NCI-H187 treated with DMSO at 0.1 percent for 48 hours (cell line): ENCODE measurements at places on chromosomes 11 and 22.

GRCh38 chr11:93700830-93701229 is 39.3 kb downstream of the CEP295 start:
- no peak for DNase-seq

DNA sequence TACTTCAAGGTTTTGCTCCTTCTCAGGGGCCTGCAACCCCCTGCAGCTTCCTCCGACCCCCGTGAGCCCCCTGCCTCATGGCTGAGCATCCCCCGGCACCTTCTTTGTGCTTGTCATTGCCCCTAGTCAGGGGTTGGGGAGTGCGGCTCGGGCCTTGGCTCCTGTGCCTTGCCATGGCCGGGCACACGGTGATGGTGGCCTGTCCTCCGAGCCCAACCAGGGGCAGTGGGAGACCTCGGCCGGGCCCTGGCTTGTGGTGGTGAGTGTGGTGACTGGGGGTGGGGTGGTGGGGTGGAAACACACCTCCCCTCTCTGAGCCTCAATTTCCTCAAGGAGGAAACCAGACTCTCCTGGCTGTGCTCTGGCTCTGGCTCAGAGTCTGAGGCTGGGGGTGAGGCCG is 1.5 kb upstream of the MRGPRG start:
- DNase-seq, result no peak

GRCh38 chr11:27864611-27865010 is 164.4 kb upstream of the BDNF start:
- no peak for DNase-seq

- DNase-seq, result no peak
Measured at GRCh38 chr11:111723595-111723994, 42.6 kb downstream of the PPP2R1B start.

DNA sequence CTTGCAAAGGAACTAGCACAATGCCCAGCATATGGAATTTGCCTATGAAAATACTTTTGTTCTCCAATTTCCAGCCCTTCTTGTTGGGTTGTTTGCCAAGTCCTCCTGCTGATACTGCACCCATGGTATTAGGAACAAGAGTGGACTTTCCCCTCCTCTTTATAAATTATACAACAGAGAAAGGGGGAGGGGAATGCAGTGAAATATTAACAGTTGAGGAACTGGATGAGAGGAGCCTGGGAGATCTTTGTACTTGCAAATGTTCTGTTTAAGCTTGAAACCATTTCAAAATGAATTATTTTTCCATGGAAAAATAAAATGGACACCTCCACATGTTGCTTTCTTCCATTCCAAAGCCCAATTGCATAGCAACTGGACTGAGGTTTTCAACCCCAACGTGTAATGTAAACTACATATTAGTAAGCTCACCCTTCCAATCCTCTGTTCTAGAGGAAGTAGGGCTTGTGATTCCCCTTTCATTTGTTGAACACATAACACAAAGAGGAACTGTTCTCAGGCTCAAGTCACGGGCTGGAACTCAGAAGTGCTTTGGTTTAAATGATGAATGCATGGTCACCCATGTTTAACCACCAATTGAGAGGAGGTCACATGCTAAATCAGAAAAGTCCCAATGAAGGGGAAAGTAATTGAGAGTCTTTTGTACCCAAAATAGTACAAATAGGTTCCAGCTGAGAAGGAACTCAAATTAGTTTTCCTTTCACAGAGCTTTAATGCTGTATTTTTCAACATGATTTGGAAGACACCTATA is 66.2 kb upstream of the ZC3H12C start:
- DNase-seq, result no peak

DNA sequence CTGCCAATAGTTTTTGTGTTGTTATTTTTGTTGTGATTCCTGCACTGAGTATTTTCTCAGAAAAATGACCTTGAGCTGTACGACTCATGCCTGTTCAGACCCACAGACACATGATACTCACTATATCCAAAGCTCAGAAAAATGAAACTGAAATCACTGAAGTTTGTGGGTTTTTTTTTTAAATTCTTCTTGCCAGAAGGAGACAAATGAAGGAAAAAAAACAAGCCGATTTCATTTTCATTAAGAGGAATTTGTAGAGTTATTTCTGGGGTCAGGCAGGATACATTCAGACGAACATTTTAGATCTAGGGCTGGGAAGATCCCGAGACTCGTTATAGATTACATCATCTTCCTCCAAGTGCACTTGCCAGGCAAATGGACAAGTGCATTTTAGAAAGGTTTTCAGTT is 60.4 kb downstream of the BMAL1 start:
- DNase-seq, result no peak

- DNase-seq, result no peak
Measured at GRCh38 chr11:112809429-112809828, 151.8 kb upstream of the NCAM1 start.

GRCh38 chr11:770642-771616 is 6.4 kb downstream of the GATD1 start:
- no peak for DNase-seq

DNA sequence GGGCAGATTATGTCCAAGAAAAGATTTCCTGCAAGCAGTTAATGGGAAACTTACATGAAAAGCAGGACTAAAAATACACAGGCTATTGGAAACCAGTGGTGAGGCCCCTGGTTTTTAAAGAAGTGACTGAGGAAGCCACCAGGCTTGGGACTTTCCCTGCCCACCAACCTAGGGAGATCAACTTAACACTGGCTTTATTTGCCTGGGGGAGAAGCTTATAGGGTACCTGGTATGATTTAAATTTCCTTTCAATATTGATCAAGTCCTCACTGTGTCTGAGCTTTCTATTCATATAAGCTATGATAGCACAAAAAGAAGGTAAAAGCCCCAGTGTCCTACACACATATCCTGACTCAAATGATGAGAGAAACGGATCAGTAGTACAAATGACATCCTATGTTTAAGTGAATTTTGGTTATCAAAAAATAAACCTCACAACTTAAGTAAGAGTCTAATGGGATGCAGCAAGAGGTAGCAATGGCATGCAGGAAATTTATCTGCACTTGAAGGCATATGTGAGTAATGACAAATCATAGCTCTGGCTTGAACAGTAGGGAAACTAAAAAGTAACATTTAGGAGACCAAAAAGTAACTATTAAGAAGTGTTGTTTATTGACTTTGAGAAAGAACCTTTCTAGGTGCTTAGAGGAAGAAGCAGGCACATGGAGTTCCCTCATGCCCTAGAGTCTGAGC is 85.3 kb downstream of the GAB2 start:
- DNase-seq, result no peak

DNA sequence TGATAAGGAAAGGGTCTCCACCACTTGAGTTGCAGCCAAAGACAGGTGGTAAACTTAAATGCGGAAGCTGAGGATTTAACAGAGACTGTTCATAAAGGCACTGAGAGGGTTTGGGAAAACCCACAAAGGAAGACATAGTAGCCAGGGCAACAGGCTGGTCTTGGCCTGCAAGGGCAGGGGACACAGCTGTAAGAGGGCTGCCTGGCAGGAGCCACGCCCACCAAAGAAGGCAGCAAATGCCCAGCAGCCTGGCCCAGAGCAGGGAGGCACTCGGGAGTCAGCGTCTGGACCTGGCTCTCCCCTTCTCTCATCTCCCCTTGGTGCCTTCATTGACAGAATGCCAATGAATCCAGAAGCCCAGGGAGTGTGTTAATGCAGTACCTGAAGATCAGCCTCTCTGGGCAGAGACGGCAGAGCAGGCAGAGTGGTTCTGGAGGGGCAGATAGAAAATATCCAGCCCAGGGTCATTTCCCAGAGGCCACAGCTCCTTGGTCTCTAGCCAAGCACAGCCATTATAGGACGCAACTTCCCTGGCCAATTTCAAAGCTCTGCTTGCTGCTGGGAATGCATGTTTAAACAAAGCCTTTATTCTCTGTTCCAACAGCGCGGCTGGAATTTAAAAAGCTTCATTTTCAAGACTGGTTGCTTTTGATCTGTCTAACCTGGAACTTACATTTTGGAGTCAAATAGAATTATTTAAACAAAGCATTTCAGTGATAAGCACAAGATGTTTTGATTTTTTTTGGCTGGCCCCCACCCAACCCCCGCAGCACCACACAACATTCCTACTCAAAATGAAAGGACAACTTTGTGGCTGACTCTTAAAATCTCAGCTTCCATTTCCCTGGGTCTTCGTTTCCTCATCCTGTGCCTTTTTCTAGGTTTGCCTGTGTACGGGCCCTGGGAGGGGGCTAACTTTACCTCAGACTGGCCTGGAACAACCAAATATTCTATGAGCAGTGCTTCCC is 125.6 kb upstream of the LMO1 start:
- no peak for DNase-seq

GRCh38 chr22:33116841-33117547 is 58.8 kb upstream of the SYN3 start:
- no peak for DNase-seq

- no peak for DNase-seq
Measured at GRCh38 chr11:13775471-13775870, 107.0 kb downstream of the FAR1 start.

DNA sequence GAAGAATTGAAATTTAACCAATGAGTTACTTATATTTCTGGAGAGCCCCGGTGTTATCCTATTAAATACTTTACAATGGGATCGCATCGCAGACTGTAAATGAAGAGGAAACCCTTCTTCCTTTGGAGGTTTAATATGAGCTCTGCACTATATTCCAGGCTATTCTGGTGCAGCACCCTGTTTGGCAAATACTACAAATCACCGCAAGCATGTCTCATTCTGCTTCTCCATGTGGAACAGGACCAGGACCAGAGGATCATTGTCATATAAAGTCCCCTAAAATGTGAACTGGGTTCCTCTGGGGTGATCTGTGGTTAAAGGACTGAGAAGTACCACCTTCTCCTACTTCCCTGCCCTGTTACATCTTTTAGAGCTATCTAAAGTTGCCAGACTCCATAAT is 703.7 kb downstream of the DLG2 start:
- DNase-seq, result no peak

DNA sequence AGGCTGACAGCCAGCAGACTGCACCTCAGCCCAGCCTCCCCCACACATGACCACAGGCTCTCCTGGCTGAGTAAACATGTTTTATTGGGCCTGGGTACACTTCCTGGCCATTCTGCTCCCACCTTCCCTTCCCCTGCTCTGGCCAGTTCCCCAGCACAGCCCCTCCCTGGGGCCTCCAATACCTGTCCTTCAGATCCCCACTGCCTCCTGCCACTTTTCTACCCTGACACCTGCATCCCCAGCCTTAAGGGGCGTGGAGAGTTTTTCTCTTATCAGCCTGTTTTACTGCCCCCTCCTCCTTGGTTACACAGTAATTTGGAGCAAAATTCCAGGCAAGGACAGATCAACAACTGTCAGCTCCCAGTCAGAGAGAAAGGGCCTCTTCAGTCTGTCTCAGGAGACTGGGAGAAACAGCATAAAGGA is at the start of gene ISX:
Gene ISX, plus strand, starts transcription at position 363 of the 423 bp plus-strand sequence. CDS start 930 bp downstream, outside the sequence.
- DNase-seq, result no peak

DNA sequence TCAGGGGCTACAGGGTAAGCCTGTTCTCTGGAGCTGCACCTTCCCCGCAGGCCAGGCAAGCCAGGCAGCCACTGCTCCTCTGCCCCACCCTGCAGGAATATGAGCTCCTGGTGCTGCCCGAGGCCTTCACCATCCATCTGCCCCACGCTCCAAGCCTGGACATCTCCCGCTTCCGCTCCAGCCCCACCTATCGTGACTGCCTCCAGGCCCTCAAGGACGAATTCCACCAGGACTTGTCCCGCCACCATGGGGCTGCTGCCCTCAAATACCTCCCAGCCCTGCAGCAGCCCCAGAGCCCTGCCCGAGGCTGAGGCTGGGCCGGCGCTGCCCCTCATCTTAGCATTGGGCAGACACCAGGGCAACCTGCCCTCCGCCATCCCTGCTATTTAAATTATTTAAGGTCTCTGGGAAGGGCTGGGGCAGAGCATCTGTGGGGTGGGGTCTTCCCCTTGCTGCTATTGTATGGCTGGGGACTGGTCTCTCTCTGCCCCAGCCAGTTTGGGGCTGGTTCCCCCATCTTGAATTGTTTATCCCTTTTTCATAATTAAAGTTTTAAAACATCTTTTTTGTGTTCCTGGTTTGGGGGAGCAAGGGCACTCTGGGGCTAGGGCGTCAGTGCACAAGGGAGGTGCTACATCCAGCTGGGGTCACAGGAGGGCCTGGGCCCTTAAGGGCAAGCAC is 6.2 kb downstream of the LARGE2 start:
- DNase-seq, result no peak

- DNase-seq, result no peak
Measured at GRCh38 chr11:57344826-57345225, 6.7 kb downstream of the P2RX3 start.

DNA sequence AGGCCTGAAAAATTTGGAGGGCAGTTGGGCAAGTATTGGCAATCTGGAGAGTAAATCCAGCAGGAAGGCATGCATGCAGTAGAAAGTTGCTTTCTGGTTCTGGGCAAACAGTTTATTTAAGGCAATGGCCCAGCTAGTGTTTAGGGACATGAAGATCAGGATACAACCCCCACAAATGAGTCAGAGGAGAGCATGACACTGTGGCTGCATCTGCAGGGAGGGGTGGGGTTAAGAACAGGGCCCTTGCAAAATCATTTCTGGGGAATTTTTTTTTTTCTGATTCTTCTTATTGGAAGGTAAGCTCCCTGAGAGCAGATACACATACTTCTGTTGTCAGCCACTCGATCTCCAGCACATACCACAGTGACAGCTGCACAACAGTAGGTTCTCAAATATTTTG is 61.1 kb downstream of the FDX1 start:
- DNase-seq, result no peak

- DNase-seq, result no peak
Measured at GRCh38 chr11:115363426-115363825, 140.8 kb downstream of the CADM1 start.

DNA sequence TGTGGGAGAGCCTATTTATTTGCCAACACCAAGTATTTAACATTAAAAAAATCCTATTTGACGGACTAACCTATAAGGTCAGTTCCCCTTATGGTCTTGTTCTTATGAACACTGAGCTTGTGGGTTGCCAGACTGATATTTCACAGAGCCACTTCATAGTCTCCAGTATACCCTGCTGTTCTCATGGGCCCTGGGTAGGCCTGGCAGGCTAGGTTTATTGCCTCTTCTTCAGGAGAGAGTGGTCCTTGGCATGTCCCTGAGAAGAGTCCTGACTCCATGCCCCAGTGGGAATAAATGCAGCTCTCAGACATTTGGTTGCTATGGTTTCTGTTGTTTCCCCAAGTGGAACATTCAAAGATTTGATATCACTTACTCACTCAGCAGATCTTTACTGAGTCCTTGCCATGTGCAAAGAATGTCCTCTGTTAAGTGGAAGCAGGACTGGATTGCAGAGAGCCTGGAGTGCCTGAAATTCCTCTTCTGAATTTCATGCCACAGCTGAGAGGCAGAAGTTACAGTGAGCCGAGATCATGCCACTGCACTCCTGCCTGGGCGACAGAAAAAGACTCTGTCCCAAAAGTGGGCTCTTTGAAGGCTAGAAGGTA is 15.7 kb downstream of the SLC5A1 start:
- DNase-seq, result peak; percentile 27
